ENCODE measurements at places on chromosomes 16 and 17.

DNA sequence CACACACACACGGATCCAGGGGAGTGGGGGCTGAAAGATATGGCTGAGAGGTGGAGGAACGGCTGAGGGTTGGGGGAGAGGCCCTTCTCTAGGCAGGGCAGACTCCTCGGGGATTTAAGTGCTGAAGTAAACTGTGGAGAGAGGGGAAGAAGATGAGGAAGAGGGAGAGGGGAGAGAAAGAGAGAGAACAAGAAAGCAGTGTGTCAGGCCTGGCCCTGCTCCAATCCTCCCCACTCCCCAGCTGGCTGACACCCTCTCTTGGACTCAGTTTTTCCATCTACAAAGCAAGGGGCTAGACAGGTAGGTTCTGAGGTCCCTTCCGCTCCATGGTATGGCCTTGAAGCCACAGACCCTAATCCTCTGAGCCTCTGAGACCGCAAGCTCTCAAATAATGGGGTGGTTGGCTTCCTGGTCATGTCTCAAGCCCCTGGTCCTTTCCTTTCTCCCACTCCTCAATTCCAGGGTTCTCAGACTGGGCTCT is 2.0 kb downstream of the VAMP2 start:
- no peak for DNase-seq

- no peak for DNase-seq
Observed at GRCh38 chr17:73379826-73380225, 68.0 kb upstream of the CDC42EP4 start.

GRCh38 chr17:31299624-31300023 is 2.6 kb upstream of the OMG start:
- DNase-seq: no peak

DNA sequence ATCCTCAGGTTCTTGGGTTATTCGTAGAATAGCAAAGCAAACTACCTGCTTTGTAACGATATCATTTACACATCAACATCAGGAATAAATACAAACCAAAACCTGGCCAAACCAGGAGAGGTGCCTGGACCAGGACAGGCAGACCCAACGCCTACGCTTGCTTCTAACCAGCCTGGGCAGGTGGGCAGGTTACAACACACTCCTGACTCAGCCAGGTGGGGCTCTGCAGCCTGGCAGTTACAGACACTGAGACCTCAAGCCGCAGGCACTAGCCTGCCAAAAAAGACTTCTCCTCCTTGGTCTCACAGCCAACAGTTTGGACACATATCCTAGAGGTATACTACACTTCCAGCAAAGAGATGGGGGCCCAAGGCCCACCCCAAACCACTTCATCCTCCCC is 14.0 kb downstream of the ANKRD11 start:
- no peak for DNase-seq

DNA sequence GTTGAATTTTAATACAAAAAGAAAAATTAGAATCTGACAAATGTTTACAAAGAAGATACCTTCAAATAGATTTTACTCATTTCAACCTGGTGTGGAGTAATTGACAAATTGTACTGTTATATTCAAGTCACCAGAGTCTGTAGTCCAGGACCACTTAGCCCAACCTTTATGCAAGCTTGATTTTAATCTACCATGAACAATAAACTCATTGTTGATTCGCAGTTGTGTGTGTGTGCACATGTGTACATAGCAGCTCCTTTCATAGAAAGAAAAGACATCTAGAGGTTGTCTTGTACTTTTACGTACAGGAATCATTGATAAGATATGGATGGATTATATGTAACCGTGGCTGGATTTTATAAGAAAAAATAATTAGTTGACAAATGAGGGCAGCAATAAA is 20.7 kb upstream of the LRRC37A start:
- DNase-seq: no peak

- no peak for DNase-seq
Observed at GRCh38 chr16:67230809-67231660, 4.1 kb downstream of the TMEM208 start.

- DNase-seq: no peak
Observed at GRCh38 chr16:77158293-77158692, 32.7 kb upstream of the MON1B start.

DNA sequence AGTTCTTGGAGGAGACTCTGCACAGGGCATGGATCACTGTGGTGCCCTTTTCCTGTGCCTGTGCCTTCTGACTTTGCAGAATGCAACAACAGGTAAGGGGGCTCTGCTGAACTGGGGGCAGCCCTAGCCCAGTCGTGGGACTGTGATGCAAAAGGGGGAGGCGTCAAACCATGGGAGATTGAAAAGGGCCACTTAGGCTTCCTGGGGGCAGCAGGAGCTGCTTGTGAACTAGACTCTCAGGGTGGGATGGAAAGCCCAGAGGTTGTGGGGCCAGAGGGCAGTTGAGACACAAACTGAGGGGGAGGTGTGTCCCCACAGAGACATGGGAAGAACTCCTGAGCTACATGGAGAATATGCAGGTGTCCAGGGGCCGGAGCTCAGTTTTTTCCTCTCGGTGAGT is 19.6 kb downstream of the ADGRG5 start:
- no peak for DNase-seq

DNA sequence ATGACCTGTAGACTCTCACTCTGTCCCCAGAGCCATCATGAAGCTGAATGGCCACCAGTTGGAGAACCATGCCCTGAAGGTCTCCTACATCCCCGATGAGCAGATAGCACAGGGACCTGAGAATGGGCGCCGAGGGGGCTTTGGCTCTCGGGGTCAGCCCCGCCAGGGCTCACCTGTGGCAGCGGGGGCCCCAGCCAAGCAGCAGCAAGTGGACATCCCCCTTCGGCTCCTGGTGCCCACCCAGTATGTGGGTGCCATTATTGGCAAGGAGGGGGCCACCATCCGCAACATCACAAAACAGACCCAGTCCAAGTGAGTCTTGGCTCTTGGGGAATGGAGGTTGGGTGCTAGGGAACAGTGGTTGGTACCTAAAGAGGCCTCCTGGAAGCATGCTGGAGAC is 41.0 kb downstream of the IGF2BP1 start:
- no peak for DNase-seq

DNA sequence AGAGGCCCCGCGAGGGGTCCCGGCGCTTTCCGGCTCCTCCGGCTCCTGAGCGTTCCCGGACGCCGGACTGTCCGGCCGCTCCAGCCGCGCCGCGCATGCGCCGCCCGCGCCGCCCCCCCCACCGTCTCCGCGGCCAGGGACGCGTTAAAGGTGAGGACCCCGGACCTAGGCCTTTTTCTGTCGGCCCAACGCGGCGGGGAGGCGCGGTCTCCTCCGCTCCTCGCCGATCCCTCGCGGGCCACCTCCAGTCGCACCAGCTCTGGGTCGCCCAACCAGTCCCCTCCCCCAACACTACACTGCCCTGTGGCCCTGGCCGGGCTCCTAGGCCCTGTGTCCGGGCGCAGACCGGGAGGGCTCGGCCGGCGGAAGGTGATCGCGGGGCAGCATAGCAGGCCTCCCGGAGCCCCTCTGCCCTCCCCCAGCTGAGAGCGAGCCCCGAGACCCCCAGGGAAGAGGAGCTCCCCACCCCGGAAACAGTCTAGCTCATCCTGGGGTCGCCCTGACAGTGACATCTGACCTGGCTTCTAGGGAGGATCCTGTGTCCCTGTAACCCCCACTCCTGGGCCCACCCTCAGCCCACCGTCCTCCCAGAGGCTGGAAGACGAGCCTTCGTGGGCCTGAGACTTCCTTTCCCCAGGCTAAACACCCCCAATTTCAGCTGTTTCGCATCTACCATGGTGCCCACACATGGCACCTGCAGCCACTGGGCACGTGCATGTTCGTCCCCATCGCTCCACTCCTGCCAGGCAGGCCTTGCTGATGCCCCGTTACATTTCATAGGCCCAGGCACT is 14.7 kb upstream of the BCAR1 start:
- DNase-seq: no peak

DNA sequence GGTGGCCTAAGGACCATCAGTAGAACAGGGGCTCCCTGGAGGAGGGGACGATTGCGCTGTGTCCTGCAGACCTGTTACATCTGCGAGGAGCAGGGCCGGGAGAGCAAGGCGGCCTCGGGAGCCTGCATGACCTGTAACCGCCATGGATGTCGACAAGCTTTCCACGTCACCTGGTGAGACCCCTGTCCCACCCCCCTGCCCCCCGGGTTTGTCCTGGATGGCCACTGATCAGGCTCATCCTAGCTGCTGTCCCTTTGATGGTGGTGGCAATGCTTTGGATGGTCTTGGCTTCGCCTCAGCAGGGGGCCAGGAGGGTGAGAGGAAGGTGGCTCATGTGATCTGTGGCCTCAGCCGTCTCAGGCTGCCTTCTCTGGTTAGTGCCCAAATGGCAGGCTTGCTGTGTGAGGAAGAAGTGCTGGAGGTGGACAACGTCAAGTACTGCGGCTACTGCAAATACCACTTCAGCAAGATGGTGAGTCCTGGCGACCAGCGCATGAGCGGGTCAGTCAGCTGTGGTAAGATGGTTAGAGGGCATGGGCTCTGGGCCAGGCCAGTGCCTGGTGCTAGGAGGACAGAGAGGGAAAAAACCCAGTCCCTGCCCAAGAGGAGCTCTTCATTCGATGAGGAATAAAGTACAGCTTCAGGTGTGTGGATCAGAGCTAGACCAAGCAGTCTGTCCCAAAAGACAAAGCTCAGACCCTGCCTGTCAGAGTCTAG is 4.2 kb downstream of the MLLT6 start:
- no peak for DNase-seq

- peak; percentile 88 for DNase-seq
Observed at GRCh38 chr16:84599521-84600202, 18.2 kb downstream of the COTL1 start.

- DNase-seq: no peak
Observed at GRCh38 chr17:47699536-47699840, 5.5 kb downstream of the TBKBP1 start.

DNA sequence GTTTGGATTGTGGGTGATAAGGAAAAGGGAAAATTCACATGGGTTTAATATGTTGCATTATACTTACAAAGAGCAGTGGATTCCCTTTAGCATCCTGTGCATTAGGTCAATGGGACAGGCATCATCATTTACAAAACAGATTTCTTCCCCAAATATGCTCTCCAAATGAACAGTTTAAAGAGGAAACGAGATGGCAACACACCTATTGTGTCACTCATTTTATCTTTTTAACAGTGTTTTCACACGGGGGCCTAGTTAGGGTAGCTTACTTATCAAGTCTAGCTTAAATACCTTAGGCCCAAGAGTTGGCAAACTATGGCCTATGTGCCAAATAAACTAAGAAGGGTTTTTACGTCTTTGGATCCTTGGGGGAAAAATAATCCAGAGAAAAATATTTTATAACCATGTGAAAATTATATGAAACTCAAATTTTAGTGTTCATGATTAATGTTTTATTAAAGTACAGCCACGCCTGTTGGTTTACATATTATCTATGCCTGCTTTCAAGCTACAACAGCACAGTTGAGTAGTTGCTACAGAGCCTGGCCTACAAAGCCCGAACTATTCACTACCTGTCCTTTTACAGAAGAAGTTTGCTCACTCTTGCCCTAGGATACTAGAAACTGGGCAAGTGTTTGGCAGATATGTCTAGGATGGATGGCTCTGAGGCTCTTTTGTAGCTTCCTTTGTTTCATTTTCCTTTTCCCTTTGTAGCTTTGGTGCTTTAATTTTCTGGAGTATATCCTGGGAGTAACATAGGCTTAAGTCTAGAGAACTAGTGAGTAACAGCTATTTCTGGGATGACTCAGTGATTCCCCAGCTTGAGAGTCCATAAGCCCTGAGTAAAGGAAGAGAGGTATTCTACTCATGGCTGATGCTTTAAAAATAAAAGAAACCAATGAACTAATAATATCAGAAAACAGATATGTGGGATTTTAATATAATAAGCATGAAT is 12.4 kb downstream of the NUP93 start:
- DNase-seq: no peak

DNA sequence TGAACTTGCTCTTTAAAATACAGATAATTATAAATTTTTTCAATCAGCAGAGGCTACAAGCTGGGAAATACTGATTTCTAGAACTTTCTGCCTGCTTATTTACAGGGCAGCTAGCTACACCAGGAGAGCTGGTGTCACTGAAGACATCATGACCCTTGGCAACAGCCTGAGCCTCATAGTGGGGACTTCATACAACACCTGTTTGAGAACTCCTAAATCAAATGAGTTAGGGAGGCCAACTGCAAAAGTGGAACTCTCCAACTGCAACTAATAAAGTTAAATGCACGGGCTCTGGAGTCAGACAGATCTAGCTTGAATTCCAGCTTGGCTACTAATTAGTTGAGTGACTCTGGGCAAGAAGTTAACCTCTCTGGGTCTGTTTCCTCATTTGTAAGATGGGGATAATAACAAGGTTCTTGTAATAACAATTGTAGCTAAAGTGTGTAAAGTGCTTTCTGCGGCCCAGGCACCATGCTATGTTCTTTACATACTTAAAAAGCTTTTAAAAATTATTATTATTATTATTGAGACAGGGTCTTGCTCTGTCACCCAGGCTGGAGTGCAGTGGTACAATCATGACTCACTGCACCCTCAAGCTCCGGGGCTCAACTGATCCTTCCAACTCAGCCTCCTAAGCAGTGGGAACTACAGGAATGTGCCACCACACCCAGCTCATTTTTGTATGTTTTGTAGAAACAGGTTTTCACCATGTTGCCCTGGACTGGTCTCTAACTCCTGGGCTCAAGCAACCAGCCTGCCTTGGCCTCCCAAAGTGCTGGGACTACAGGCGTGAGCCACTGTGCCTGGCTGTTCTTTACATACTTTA is 33.4 kb downstream of the VAC14 start:
- DNase-seq: no peak

DNA sequence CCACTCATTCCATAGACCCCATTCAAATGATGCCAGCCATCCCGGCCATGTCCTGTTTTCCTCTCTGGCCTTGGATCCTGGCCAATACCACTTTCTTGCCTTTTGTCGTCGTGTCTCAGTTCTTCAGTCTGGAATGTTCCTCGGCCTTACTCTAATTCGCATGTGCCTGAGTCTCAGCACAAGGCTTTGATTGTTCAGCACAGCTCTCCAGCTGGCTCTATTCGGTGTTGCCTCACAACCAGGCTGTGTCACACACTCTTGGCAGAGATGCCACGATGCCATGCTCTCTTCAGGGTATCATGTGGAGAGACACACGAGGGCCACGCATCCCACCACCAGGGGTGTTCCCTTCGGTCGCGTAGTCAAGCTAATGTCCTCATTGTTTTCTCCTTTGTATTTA is 1.8 kb upstream of the VPS4A start:
- no peak for DNase-seq

DNA sequence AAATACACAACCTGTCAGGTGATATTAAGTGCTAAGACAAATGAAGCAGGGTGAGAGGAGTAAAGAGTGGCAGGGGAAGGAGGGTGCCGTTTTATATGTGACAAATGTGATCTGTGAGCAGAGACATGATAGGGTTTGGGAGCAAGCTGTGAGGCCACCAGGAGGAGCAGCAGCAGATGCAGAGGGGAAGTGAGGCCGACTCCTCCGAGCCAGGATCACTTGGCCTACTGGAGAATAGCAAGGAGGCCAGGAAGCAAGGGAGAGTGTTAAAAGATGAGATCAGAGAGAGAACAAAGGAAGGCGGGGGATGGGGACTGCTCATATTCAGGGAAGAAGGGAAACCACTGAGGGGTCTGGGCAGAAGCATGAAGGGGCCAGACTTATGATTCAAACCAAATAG is 129.4 kb downstream of the TANGO6 start:
- DNase-seq: no peak

GRCh38 chr17:80799538-80800480 is 191.8 kb upstream of the CHMP6 start:
- DNase-seq: no peak

GRCh38 chr17:8967861-8968260 is 2.4 kb upstream of the PIK3R5 start:
- no peak for DNase-seq

All from stimulated activated CD4-positive, alpha-beta T cell treated with anti-CD3 and anti-CD28 coated beads, Interleukin-1b, Interleukin-23, amount 100 ng/mL, for 48 hours (primary cell).